Activated naive CD4-positive, alpha-beta T cell treated with anti-CD3 and anti-CD28 coated beads for 36 hours (primary cell): ENCODE measurements at places on chromosomes 7 and 10.

DNA sequence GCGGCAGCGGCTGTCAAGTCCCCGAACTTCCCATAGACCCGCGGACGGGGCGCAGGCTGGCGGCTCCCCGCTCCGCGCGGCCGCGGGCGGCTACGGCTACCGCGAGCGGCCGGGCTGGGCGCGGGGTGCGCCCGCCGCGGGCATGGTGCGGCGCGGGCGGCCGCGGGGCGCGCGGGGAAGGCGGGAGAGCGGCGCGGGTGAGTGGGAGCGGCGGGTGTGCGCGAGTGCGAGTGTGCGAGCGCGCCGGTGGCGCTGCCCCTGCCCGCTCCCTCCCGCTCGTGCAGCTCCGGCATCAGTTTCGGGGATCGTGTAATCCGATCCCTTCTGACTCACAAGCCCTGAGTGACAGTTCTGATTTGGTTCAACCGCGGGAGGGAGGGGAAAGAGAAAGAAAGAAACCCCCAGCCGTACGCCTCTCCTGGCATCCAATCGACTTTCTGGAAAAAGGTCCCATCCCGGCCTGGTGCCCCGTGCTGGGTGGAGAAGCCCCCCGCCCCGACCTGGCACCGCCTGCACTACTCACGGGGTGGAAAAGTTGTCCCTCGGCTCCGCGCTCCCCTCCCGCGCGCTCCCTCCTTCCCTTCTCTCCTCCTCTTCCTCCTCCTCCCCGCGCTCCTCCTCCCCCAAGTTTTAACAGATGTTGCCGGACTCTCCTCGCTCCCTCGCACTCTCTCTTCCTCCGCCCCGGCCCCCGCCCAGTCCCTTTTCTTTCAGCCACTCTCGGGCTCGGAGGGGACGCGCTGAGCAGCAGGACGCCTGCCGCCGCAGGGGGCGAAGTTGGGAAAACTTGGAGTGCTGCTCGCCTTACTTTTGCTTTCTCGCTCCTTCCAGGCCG lies at the start of gene GLI3:
Gene GLI3, minus strand, starts transcription at position 234 of the 835 bp plus-strand sequence. CDS start 13,956 bp downstream, outside the sequence.
- DNase-seq, result peak; percentile 64

GRCh38 chr7:67653856-67654454 lies 657.3 kb downstream of the TYW1 start:
- DNase-seq, result no peak

DNA sequence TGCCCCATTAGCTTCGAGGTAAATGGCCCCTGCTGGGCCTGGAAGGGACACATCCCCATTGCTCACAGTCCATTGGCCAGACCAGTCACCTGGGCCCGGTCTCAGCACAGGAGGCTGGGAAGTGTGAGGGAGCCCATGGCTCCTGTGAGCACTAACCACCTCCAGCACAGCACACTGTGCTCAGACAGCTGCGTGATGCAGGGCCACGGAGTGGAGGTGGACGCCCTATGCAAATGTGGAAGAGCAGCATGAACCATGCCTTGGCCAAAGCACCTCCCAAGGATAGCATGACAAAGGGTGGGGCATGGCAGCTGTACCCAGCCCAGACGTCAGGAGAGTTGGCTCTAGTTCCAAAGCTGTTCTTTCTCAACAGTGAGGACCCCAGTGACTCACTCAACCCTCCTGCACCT lies 120.1 kb upstream of the ZMIZ1 start:
- no peak for DNase-seq

DNA sequence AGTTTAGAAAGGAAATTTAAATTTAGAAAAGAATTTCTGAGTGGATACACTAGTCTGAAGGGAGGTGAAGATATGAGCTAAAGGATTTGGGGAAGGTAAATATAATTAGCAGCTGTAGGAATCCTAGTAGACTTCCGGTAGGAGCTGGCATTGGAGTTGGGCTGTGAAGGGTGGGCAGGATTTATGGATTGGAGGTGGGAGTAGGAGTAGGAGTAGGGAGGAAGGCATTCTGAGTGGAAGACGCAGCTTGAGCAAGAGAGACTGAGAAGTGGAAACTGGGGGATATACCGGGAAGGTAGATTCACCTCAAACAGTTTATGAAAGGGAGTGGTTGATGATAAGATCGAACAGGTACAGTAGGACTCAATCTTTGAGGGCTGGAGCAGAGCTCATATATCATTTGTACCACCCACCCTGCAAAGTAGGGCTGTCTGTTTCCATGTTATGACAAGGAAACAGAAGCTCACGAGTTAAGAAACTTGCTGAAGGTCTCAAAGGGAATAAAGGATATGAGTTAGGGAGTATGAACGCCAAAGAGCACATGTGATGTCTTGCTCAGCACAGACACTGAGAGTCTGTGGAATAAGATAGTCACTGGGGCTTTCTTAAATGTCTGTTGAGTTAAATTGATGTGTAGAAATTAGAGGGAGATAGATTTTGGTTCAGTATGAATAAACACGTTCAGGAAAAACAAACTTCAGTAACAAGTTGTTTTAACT lies 81.6 kb downstream of the RPS24 start:
- no peak for DNase-seq

DNA sequence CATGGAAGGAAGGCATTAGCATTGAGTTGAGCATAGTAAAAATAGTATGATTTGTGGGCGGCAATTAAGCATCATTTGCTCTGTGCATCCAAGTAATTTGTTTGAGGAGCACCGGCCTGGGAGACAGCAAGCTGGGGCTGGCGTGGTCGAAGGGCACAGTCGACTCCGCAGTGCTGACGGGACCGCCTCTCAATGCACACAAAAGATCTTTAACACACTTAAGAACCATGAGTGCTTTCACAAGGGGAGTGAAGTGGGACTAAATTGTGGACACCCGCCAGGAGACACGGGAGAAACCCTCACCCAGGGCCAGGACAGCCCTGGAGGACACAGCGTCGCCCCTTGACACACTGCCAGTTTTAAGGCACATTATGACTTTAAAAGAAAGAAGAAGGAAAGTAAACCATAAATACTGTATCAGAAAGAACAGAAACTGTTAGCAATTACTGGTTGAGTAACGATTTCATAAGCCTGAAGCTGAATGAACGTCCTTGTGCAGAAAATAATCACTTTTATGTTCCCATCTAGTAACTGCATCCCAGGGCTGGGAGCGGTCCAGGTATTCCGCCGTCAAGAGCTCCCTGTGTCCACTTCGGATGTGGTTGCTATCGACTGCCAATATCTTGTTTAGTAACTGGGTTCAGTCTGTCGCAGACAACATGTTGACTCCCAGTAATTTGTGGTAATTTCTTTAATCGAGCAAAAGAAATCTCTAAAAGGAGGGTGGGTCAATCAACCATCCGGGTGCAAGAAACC lies 102.1 kb downstream of the EBF3 start:
- DNase-seq, result no peak

GRCh38 chr7:121537031-121537430 lies 140.9 kb upstream of the FAM3C start:
- no peak for DNase-seq

GRCh38 chr7:111886233-111886632 lies 320.0 kb downstream of the DOCK4 start:
- no peak for DNase-seq

GRCh38 chr7:158955932-158956804 lies 99.8 kb downstream of the DYNC2I1 start:
- no peak for DNase-seq

DNA sequence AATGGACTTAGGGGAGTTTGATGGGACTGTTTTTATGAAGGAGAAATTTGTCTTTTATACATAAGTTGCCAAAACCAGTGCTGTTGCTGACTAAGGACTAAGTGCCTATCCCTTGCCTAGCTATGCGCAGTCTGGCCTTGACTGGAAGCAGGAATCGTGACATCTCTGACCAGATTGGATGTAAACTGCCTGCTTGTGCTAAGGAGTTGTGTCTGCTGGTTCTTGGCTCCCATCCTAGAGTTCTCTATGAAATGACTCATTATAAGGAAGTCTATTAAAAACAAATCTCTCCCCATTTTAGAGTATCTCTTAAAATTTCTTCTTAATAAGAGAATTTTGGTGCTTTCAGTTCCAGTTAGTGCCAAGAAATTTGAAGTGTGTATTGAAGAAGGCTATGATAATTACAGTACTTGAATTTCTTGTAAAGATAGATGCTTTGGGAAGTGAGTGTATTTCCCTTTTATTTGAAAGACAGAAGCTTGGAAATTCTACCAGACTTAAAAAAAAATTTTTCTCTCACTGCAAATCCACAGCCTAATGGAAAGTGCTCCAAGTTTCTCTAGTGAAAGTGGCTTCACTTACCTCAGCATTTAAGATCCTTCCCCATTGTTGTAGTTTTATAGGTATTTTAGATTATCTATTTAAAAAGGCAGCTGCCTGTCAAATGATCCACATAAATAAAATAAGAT lies 77.6 kb downstream of the BICC1 start:
- no peak for DNase-seq

GRCh38 chr10:98101366-98101765 lies 33.1 kb upstream of the R3HCC1L start:
- no peak for DNase-seq

DNA sequence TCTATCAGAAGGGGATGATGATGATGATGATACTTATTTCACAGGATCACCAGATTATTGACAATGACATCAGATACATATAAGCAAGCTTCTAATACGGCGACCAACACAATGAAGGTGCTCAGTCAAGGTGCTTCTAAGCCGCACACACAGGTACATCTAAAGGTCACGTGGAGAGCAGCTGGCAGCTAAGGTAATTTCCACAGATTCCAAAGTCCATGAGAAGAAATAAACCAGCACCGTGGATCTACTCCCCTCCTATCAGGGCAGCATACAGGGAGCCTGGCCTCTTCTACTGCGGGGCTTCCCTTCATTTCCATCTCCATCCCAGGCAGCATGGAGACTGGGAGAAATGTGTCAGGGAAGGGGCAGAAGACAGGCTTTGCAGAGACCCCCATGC lies 37.5 kb downstream of the DENND11 start:
- DNase-seq, result no peak

GRCh38 chr7:79096361-79096805 lies 357.1 kb downstream of the MAGI2 start:
- no peak for DNase-seq

GRCh38 chr7:94421681-94422080 lies 27.0 kb downstream of the COL1A2 start:
- no peak for DNase-seq

- DNase-seq, result no peak
Measured at GRCh38 chr10:96374639-96374984, 15.8 kb upstream of the OPALIN start.

- DNase-seq, result no peak
Measured at GRCh38 chr7:84583331-84583730, 388.7 kb upstream of the SEMA3A start.

DNA sequence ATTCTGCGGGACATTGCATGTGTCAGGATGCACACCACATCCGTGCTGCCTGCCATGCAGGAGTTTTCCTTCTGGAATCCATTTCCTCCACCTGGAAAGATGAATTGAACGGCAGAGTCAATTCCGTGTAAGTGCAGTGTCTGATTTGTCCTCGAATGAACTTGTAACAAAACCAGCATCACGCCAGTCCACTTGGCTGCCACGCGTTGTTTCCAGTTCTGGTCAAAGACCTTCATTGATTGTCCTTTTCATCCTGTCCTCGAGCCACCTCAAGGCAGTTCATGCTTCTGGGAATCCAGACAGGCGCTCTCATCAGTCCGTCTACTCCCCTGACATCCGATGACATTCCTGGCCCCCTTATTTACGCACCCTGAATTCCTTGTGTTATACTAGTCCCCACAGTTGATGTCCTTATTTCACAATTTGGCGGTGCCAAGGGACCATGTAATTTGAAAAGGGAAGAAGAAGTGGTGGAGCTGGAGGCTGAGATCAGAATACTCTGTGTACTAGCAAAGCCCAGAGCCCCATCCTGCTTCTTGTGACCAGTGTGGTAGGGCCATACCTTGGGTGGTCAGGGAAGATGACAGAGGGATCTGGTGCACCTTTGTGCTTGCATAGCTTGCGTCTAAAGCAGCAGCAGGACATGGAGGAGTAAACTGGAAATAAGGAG lies 502.2 kb downstream of the PLXNA4 start:
- no peak for DNase-seq

DNA sequence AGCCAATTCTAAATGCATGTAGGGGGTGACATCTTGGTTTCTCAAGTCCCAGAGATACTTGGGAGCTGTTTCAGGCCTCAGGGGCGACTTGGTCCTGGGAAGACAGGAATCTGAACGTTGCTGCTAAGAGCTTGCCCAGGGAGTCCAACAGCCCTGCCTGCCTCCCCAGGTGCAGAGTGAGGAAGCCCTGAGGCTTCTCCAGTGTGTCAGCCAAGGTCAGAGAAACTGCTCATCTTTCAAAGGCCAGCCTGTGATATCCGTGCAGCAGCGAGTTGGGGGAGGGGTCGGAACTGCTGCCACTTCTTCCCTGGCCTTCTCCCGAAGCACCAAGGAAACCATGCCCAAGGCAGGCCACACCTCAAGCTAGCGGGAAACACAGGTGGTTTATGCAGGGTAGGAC lies 9.7 kb downstream of the GDF2 start:
- no peak for DNase-seq

DNA sequence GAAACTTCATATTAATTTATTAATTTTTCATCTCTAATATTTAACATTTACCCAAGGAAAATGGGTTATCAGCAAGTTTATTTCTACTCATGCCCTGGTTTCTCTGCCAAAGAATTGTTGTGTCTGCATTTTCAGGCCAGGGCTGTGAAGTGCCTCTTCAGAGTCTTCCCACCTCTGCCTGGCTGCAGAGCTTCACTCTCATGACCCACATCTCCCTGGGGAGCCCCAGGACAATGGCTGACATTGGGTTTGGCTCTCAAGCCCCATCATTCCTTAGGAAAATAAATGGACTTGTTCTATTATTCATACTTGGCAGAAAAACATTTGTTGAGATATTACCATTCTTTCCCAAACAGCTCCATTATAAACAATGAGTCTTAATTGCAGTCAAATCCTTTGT lies 30.3 kb downstream of the CACNA2D1 start:
- no peak for DNase-seq

DNA sequence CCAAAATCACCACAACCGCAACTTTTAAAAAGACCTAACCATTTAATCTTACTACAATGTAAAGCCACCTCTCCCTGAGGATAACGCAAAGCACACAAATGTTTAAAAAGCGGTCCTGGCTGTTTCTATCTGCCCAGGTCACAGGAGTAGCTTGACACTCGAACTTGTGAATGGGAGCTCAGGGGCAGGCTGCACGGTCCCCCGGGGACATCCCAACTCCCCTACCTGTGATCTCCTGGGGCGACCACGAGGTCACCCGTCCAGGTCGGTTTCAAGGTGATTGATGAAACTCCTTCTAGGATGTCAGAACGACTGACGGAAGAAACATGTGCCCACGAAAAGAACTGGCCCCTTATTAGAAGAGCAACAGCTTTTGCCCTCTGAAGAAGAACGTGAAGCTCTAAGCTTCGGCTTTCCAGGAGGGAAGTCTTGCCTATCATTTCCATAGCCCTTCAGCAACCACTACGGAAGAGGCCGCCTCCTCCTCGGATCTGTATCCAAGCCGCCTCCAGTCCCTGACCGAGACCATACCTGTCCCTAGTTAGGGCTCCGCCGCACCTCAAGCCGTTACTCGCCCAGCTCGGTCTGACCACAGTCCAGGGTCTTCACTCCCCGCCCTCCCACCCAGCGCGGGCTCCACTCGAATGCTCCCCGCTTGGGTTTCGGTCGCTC lies 459 bp downstream of the CYCS start:
- peak; percentile 26 for DNase-seq

GRCh38 chr7:89049043-89049442 lies 253.5 kb upstream of the TEX47 start:
- DNase-seq, result no peak
